Left lobe of liver (tissue), 2 donors: ENCODE measurements at places on chromosomes 2 and 18.

DNA sequence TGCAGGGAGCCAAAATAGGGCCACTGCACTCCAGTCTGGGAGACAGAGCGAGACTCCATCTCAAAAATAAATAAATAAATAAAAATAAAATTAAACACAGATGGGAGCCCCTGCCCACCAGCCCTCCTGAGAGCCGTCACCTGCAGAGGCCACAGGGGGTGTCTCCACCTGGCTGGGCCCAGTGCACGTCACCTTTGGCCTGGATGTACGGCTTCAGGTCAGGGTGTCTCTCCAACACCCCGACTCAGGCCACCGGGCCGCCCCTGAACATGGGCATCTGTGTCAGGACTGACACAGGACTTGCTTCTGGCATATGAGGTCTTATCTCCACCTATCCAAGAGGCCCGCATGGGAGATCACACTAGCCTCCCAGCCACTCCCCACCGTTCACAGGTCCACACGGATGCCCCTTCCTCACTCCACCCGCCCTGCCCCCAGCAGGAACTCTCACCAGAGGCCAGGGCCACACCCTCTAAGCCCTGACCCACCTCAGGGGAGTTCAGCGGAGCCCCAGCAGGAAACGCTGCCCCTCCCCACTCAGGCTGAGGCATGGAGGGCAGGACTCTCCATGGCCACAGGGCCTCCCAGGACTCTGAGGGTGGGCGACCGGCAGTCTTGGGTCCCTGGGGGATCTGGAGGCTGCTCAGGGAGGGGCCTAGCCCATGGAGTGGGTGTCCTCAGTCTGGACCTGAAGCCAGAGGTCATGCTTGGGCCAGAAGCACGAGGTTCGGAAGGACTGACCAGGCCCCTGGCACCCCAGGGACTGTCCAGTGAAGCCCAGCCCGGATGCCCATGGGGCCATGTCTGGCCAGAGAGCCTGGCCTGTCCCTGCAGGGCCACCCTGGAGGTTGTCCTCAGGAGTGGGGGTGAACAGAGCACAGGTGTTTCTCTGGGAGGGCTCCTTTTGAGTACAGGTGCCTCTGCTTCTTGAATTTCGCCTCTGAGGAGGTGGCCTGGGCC lies 1.6 kb upstream of the CROCC2 start:
- DNase-seq: no peak

DNA sequence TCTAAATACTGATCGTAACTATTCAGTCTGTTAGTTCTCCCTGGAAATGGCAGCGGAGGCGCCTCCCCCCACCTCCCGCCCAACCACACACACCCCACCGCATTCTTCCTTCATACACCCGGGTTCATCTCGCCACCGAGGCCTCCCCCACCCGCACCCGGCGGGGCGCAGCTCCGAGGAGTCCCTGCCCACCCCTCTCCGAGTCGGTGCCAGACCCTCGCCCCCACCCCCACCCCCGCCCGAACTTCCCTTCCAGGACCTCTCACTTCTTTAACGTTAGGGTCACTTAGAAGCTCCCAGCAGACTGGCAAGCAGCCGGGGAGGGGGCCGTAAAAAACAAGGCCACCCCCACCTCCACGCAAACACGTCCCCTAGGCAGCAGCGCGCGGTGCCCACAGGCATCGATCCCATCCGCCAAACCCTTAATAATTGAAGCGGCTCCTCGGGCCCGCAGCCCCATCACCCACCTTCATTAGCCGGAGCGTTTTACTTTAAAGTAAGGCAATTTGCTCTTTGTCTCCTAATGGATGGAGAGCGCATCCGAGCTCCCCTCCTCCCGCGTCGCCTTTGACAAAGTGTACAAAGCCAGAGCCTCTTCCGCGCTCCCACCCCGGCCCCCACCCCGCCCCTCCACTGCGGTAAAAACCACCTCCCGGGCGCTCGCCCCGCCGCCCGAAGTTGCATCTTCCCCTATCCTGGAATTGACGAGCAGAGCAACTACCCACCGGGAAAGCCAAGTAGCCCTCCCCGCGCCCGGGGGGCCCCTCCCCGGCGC lies 624 bp downstream of the ZNF516 start:
- DNase-seq: no peak

GRCh38 chr2:122191331-122191730 lies 435.9 kb downstream of the TSN start:
- DNase-seq: peak; percentile 46

GRCh38 chr2:177545981-177546585 lies 153.5 kb downstream of the AGPS start:
- no peak for DNase-seq

DNA sequence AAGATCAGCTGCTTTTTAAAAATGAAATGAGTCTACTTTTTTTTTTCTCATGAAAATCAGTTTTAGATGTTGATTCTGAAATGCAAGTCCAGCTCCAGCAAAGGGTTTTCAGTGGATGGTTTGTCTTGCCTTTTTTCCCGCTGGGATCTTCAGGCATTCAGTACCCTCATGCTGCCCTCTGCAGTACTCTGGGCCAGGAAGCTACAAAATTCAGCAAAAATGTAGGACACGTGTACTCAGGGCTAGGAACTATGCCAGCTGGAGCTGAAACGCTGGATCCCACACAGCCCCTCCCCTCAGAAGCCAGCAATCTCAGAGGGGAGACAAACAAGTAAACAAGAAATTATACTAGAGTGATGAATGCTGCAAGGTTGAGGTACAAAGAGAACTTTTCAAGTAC lies 97.3 kb downstream of the MMADHC start:
- no peak for DNase-seq

DNA sequence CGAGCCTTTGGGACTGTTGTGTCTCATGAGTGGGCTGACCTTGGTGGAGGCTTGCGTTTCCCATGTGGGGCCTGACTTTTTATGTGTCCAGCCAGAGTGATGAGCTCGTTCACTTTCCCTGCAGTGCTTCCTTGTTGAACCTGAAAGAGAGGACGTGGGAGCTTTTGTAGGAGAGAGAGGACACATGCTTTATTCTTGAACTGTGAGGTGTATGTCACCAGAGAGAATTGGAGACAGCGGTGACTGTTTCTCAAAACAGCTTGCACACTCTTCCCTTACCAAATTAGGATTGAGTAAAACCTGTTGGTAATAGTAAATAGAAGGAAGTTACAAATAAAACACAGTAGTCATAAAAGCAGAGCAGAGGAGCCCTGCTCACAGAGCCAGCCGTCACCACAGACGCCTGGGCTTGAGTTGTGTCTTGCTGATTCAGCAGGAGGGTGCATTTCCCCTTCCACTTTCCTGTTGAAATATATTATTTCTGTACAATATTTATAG lies 60.7 kb downstream of the INPP4A start:
- no peak for DNase-seq

DNA sequence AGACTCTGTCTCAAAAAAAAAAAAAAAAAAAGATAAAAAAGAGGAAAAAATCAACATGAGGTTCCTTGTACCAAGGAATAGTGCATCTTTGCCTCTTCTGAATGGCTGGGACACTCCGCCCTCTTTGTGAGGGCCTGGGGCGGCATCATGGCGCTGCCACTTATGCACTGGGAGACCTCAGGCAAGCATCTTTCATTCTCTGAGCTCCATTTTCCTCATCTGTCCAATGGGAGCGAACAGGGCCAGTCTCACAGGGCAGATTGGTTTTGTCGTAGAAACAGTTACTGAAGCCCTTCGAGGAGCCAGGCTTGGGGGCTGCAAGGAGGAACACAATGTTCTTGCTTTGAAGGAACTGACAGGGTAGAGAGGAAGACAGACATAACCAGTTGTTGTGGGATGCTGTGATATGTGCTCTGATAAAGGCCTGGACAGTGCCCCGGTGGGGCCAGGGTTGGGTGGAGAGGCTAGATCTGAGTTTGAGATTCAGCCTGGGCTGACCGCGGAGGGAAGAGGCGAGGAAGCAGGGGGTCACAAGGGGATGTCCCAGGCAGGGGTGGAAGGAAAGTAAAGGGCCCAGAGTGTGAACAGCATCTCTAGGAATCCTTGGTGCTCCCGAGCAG lies 14.1 kb downstream of the ZFP36L2 start:
- DNase-seq: no peak

DNA sequence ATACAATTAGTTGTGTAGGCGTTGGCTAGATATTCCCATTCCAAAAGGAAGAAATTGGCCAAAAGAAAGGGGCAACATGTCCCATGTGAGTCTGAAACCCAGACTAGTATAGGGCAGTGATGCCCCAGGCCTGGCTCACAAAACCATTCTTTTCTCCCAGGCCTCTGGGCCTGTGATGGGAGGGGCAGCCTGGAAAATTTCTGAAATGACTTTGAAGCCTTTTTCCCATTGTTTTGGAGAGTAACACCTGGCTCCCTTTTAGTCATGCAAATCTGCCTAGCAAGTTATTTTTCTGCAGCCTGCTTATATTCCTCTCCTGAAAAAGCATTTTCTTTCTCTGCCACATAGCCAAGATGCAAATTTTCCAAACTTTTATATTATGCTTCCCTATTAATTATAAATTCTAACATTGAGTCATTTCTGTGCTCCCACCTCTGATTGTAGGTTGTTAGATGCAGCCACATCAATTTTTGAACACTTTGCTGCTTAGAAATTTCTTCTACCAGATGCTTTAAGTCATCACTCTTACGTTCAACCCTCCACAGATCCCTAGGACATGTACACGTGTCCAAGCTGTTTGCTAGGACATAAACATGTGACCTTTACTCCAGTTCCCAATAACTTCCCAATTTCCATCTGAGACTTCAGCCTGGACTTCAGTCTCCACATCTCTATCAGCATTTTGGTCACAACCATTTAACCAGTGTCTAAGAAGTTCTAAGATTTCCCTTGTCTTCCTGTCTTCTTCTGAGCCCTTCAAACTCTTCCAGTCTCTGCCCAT lies 76.1 kb upstream of the MC4R start:
- no peak for DNase-seq

DNA sequence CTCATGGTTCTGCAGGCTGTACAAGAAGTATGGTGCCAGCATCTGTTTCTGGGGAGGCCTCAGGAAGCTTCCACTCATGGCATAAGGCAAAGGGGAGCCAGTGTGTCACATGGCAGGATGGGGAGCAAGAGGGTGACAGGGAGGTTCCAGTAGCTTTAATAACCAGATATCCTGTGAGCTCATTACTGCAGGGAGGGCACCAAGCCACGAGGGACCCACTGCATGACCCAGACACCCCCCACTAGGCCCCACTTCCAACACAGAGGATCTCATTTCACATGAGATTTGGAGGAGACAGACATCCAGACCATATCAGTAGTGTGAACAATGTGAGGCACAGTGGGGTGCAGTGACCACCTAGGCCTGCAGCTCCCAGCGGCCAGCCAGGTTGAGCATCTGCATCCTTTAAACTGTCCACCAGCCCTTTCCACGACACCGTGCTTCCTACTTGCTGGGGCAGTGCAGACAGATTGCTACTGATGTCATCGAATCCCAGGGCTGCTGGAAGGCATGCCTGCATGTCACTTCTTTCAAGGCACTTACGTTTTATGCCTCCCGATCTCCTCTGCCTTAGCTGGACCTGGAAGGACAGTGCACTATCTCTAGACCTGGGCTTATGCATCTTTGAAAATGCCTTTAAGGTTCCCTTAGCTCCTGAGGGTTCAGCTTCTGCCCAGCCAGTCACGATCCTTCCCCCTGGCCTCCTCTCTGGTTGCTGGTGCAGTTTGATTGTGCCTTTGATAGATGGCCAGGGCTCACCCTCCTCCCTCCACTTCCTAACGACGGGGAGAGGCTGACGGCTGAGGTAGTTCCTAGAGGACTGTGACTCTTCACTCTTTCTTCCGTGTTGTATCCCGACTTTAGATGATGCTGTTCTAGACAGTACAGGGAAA lies 174.3 kb downstream of the FAM210A start:
- no peak for DNase-seq

DNA sequence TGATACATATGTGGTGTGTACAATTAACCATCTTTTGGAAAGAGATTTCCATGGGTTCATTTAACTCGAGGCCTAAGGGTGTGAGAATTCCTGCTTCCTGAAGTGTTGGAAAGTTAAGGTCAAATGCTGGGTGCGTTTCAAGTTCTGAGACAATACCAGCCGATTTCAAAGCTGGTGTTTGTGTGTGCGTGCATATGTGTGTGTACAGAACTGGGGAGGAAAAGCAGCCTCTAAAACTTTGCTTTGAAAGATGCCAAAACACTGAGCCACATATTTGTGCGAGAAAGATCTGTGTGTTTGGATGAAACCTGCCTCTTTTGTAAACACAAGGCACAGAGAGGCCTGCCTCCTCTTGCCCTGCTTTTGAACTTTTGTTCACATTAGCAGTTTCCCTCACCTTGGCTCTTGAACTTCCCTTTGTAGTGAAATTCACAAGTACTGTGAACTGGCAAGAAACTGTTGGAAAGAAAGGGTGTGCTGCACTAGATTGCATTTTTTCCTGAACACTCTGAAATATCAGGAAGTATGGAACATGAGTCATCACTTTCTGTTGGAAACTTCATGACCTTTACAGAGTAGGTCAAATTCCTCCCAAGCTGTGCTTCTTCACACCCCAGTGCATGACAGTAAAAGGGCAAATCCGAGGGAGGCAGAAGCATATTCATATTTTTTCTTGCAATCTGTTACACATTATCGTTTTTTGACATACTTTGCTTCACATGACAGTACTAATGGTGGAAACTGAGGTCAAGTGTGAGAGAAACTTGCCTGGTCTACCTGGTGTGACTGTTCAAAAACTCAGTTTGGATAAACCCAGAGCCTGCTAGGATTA lies 20.0 kb upstream of the CAVIN2 start:
- DNase-seq: no peak

GRCh38 chr18:56202678-56203077 lies 435.7 kb downstream of the TXNL1 start:
- DNase-seq: no peak

- no peak for DNase-seq
Observed at GRCh38 chr18:36558234-36558633, 260.7 kb downstream of the FHOD3 start.

- no peak for DNase-seq
Observed at GRCh38 chr2:55885127-55885943, 38.2 kb downstream of the EFEMP1 start.

GRCh38 chr2:16774980-16775898 lies 109.6 kb upstream of the CYRIA start:
- DNase-seq: peak; percentile 87

DNA sequence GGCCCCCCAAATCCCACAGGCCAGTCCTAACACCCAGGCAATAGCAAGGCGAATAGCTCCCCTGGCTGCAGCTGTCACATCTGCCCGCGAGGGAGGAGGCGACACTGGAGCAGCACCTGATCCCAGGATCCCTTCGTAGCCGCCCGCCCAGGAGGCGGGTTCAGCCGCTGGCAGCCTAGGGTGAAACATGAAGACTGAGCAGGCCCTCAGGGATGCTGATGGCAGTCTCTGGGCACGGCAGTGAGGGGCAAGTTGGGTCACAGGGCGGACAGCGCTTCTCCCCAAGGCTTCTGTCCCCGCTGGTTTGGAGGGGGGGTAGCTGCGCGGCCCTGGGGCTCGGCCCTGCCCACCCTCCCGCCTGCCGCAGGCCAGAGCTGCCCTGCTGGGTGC lies 1.9 kb downstream of the DNMT3A start:
- peak; percentile 67 for DNase-seq

DNA sequence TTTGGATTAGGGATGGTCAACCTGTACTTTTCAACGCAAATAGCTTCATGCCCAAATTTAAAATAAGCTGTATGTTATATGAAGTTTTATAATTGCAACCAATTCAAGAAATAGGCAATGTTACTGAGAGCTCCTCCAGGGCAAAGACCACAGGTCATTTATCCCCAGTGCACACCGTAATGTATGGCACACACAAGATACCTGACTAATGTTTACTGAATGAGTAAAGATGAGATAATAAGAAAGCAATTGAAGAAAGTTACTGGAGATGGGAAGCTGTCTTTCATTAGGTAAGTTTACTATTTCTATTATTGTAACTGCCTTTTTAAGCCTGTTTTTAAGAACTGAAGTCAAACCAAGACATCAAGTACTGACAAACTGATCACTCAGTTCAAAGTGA lies 184.5 kb upstream of the VRK2 start:
- DNase-seq: no peak
